SW480 (cell line): ENCODE measurements at places on chromosomes 2 and 18.

GRCh38 chr2:78553866-78554647, 471.4 kb upstream of the REG3G start:
- DNase-seq: no peak

DNA sequence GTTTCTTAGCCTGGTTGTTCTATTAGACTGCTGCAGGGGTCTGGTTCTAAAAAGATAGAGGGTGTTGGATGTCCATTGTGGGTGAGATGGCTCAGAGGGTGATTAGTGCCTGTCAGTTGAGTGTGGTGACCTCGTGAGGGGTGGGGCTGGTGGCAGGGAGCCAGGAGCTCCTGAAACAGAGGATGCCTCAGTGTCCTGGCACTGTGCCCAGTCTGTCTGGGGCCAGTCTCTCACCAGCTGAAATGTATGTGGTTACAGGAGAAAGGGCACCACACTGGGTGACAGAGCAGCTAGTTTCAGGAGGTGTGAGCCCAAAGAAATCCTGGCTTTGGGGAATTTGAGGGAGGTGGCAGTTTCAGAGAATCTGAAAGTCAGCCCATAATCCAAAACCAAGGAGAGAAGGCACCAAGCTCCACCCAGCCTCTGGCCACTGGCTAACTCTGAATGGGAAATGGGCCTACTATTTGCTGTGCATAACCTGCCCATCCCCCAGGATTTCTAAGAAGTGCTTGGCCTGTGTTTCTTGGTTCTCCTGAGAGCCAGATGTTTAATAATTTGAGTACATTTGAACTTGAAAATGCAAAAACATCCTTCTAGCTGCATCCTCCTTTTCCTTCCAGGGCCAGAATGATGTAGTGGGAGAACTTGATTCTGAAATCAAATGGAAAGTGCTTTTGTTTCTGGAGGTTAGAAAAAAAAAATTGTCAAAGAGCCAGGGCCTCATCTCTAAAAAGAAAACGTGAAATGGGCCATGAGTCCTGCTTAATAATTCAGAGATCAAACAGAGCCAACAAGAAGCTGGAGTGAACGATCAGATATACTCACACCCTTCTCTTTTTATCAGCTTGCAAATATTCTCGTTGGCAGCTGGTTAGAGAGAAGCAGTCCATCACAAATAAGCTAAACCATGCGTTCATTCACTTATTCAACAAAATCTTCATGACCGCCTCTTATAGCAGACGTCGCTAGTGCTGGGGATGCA, 92.3 kb downstream of the B3GNT2 start:
- peak; percentile 96 for DNase-seq

- DNase-seq: no peak
These were observed 3.0 kb downstream of the KLHL41 start for GRCh38 chr2:169512525-169512924.

- no peak for DNase-seq
These were observed 174.5 kb upstream of the PKDCC start for GRCh38 chr2:41873102-41874031.

- DNase-seq: peak; percentile 9
These were observed 385.0 kb upstream of the KLHL29 start for GRCh38 chr2:22999951-23000350.

- peak; percentile 80 for DNase-seq
These were observed 644 bp upstream of the QPCT start for GRCh38 chr2:37343537-37344434.

- no peak for DNase-seq
These were observed 978.2 kb downstream of the CPS1 start for GRCh38 chr2:211534632-211535031.
